ENCODE measurements at places on chromosomes 5 and 9.

DNA sequence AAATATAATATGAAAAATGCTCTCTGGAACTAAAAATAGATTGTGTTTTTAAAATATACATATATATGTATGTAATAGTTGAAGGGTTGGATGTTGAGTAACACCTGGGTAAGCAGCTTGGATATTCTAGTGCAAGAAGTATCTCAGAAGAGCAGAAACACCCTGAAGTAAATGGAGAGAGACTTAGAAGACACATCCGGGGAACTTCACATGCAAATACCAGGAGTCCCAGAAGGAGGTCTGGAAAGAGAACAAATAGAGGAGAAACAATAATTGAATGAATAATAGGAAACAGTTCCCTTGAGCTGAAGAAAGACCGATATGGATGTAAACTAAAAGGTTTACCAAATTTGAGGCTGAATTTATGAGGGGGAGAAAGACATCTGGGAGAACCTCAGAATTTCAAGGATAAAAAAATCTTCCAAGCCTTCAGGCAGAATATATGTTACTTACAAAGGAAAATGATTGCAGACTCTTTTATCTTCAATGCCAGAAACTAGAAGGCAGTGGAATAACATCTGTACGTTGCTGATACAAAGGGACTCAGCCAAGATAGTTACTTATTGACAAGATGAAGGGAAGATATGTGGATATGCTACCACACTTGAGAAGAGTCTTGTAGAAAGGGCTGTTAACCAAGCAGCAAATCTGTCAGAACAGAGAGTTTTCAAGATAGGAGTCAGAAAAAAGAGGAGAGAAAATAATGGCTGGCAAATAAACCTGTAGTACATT, 42.7 kb downstream of the HSDL2 start:
- DNase-seq = no peak

DNA sequence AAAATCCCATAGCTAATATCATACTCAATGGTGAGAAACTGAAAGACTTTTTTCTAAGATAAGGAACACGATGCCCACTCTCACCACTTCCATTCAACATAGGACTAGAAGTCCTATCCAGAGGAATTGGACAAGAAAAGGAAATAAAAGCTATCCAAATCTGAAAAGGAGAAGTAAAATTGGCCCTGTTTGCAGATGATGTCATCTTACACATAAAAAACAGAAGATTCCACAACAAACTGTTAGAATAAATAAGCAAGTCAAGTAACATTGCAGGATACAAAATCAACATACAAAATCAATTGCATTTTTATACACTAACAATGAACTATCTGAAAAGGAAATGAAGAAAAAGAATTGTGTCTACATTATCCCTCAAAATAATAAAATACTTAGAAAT, 308.0 kb downstream of the MCTP1 start:
- no peak for DNase-seq

DNA sequence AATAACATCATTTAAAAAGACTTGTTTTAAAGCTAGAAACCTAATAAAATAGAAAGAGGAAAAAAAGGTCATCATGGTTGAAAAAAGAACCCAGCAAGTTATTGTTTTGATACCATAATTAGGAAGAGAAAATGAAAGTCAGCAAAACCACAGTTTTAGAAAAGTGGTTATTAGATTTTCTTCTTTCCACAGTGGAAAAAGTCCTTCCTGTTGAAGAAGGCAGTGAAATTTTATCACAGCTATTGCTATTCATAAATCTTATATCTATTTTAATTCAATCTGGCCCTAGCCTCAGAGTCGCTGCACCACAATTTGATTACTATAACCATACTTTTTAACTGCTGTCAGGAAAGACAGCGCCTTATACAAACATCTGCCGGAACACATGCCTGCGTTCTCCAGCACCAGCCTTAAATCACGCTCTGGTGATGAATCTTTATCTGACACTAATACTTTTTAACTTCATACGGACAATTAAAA, 60.3 kb downstream of the MAPKAP1 start:
- no peak for DNase-seq

GRCh38 chr5:7881091-7881490, 12.1 kb downstream of the MTRR start:
- no peak for DNase-seq

DNA sequence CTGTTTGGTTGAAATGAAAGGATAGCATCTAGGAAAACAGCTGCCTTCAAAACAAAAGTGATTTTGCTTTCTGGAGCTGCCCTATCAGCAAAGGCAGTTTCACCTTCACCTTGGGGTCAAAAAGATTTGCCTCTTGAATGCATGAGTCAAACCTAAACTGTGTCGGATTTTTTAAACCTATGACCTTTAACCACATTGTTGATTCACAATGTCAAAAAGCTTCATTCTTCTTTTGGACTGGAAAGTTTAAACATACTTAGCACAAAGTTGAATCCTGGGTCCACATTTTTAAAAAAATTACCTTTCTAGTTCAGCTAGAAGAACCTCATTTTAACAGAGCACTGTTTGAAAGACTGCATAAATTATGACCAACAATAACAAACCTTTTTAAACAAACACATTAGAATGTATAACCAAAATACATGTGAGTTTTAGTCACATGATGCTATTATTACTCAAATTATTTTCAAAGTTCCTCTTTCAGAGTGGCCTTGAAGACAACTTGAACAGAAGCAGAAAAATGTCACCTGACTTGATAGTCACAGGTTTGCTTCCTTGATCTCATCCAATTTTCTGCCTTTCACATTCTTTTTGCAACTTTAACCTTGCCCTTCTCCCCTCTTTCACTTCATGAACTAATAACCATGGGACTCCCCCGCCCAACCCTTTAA, 109.7 kb upstream of the LHFPL2 start:
- DNase-seq = no peak

DNA sequence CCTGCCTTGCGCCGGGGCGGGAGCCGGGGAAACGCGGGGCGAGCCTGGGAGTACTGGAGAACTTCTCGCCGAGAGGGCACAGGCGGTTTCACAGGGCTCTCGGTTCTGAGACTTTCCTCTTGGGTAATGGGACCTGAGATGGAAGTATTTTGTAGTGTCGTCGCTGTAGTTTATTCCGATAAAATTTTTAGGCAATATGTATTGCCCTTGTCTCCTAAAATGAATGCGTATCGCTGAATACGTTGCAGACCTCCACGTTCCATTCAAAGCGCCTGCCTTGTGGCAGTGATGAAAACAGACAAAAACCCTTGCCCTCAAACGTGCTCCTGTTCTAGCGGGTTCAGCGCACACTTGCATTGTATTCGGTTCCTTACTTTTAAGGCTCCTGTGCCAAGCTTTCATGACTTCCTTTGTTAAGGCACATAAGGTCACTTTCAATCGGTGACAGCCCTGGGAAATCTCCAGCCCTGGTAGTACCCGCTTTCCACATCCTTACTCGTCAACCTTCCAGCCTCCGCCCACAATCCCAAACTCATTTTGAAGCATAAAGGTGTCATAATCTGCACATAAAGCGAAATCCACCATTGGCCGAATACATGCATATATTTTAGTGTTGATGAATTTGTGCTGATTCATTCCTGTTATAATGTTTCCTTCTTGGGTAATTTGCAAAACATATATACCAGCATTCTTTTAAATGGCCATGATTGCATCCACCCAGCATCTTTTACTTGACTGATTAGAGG, 694 bp downstream of the RMI1 start:
- DNase-seq = no peak

DNA sequence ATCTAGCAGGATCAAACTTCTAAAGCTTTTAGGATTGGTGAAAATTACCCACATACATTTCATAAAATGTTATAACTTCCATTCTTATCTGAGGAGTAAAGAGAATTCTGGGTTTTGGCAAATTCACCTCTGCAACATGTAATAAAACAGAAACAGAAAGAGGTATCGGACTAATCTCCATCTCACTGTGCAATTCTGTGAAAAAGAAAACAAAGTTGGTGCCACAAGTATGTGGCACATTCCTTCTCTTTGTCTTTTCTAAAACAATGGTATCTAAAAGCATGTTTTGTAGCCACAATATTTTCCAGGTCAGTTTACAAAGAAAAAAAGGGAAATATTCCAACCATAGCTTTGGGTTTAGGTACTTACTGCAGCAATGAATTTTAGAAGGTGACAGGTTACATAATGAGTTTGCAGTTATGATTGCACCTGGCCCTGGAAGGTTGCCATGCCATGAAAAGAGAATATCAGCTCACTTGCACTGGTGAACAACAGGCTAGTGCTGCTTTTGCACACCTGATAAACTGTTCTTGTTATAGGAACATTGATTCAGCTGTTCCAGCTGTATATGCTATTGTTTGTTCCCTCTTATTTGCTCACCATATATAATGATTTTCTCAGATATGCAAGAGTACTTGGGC, 491.3 kb upstream of the MEF2C start:
- no peak for DNase-seq

DNA sequence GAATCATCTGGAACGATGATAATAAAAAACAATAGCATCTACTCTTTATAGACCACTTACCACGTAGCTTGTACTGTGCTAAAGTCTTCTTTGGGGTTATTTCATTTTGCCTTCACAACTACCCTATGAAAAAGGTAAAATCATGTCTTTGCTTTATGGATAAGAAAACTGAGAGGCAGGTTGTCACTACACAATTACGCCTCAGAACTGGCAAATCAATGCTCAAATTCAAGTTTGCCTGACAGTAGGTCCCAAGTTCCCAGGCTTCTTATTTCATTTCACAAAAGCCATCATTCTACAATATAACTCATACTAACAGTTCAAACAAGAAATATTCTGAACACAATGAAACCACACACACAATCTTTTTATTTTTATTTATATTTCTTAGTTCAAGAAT, 258.5 kb downstream of the GABRB2 start:
- DNase-seq = no peak

- DNase-seq = no peak
These were observed 180.6 kb downstream of the DEPDC1B start for GRCh38 chr5:60519372-60519771.

- DNase-seq = no peak
These were observed 25.8 kb downstream of the PTGES2 start for GRCh38 chr9:128101690-128102089.

DNA sequence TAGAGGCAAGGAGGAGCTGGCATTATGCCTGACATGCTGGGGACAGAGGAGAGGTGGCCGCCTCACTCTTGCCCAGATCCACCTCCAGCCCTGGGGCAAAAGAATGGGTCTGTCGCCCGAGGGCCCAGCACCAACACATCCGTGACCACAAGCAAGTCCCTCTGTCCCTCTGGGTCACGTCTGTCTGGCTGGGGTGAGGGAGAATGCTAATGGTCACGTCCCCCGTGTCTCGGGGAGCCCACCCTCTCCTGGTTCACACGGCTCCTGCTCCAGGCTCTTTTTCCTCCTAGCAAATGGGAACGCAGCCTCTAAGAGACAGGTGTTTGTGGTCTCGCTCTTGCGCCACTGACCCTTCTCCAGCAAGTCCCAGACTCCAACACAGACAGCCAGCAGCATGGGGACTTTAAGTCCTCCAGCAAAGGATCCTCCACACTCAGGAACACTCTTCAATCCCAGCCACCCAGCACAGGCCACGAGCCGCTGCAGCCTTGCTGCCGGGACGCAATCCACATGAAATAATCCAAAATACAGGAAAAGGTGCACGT, 4.1 kb downstream of the ENG start:
- DNase-seq = no peak

GRCh38 chr9:1047591-1048230, 2.4 kb upstream of the DMRT2 start:
- DNase-seq = no peak

- no peak for DNase-seq
These were observed 97.4 kb upstream of the TRIM32 start for GRCh38 chr9:116589392-116590354.

DNA sequence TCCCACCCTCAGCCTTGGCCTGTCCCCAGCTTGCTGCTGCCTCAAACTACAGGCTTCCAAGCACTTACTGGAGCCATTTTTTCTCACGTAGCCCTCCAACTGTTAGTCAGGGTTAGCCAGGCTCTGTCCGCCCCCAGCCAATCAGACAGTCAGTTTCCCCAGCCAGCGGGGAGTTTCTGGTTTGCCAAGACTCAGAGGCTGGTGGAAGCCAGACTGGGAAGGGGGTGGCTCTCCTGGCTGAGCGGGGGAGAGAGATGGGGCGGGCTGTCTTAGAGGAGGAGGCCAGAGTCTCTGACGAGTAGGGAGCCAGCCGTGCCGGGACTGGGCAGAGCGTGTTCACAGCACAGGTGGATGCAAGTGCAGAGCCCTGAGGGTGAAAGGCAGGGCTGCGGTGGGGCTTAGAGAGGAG, 15.3 kb downstream of the PROP1 start:
- DNase-seq = no peak

DNA sequence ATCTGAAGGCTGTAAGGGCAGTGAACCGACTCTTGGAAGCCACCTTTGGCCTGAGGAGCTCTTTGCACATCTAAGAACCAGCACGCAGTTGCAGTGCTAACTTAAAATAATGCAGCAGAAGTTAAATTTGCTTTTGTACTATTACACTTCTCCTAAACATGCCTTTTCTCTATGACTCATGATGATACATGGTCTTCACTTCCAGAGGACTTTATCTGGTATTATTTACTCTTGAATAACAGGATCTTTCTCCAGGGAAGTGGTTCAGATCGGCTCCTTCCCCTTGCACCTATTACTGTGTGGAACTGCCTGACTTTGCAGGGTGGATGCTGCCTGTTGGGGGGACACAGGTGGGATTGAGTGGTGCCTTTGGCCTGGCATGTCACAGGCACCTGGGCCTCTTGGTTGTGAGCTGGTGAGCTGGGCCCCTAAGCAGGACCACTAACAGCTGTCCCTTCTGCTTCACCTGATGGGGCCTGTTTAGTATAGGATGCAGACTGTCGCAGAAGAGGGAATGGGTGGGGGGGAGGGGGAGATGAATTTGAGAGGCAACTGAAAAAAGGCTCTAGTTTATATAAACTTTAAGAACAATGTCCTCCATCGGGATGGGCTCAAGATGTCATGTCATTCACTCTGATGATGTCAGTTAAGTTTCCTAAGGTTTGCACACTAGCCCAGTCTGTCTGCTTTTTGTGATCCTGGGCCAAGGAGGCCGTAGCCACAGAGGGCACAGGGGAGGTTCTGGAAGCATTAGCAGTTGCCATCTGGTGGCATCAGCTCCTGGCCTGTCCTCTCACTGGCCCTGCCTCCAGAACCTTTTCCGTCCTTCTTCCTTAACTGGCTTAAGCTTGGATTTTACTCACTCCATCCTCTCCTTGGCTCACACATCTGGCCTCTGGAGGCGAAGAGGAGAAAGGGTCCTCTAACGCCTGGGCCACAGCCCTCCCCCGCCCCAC, 33.9 kb upstream of the GABBR2 start:
- DNase-seq = no peak

GRCh38 chr5:146419696-146420095, 27.4 kb upstream of the TCERG1 start:
- no peak for DNase-seq
